ENCODE measurements at places on chromosomes 4 and X.

- DNase-seq: no peak
Measured at GRCh38 chr4:161657616-161658015, 506.2 kb downstream of the FSTL5 start.

- DNase-seq: no peak
Measured at GRCh38 chrX:105752338-105752956, 69.9 kb upstream of the NRK start.

DNA sequence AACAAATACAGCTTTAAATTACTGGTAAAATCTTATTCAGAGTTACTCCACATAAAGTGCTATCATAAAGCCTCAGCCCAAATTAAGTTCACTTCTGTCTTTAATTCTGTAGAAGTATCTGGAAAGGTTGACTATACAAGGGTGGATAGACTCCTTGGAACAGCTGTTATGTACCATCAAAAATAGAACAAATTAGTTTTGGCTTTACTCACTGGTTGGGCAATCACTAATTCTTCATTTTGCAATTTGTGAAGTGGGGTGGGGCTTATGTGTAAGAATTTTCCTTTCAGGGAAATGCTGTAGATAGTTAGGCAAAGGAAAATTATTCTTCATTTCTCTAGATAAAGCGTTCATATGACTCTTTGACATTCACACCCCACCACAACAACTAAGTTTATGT lies 7.8 kb downstream of the DIAPH2 start:
- DNase-seq: no peak

GRCh38 chrX:40987413-40987812 lies 97.8 kb upstream of the USP9X start:
- DNase-seq: no peak

- DNase-seq: no peak
Measured at GRCh38 chr4:128608006-128608405, 201.5 kb upstream of the JADE1 start.

- no peak for DNase-seq
Measured at GRCh38 chr4:52372269-52372668, 286.8 kb downstream of the USP46 start.

DNA sequence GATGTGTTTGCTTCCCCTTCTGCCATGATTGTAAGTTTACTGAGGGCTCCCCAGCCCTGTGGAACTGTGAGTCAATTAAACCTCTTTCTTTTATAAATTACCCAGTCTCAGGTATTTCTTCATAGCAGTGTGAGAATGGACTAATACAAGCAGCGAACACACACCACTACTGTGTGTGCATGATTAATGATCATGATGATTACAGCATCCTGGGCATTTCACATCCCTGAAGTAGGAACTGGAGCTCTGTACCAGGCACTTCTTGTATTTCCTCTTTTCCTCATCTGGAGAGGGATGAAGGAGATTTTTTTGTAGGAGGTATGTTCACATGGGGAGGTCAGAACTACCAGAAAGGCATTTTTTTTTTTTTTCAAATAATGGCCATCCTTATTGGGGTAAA lies 60.8 kb downstream of the PPM1K start:
- no peak for DNase-seq

All from activated T-helper 1 cell treated with Interleukin-2 at 50 U/mL for 16 hours (primary cell).